ENCODE measurements at places on chromosomes 12 and 14. TPM values are rescaled to one million over a fixed set of nuclear protein-coding genes. Genes with fewer than 3 reads are reported as not detected.

The KERA gene
- not detected for polyA plus RNA-seq

The CABP1 gene
- not detected for polyA plus RNA-seq

The SIX1 gene
- 3.2 TPM for polyA plus RNA-seq

The PIANP gene
- 0.59 TPM for polyA plus RNA-seq

The PLEKHA5 gene
- 5.8 TPM for polyA plus RNA-seq

The ADCY4 gene
- polyA plus RNA-seq: 4.1 TPM

The LRTM2 gene
- not detected for polyA plus RNA-seq

The PDZRN4 gene
- polyA plus RNA-seq: not detected

The NPC2 gene
- polyA plus RNA-seq: 267 TPM

The MANSC1 gene
- 2.4 TPM for polyA plus RNA-seq

The KRT2 gene
- polyA plus RNA-seq: not detected

The TOMM20L gene
- not detected for polyA plus RNA-seq

The ZNF891 gene
- polyA plus RNA-seq: 0.47 TPM

DNA sequence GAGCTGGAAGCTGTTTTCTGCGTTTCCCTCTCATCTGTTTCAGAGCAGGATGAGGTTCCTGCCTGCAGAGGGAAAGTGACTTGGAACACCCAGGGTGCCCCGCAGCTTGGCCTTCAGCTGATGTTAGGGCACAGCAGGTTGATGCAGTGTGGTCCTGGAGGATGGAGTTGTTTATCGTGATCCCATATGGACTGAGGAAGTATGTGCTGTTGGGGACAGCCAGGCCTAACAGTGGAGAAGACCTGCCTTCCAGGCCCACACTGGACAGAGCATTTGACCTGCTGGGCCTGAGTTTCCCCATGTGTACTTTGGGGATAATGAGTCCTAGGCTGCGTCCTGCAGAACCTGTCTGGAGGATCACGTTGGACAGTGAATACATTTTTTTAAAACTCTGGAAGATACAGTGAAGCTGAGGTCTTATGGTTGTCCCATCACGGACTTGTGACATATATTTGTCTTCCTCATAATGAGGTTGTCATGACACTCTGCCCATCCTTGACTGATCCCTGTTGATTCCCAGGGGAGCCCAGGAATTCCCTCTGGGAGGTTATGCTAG is 12.8 kb downstream of the SERPINA1 start:
- DNase-seq: no peak

GRCh38 chr12:51954561-51955361 is 3.3 kb downstream of the ACVR1B start:
- DNase-seq: no peak

DNA sequence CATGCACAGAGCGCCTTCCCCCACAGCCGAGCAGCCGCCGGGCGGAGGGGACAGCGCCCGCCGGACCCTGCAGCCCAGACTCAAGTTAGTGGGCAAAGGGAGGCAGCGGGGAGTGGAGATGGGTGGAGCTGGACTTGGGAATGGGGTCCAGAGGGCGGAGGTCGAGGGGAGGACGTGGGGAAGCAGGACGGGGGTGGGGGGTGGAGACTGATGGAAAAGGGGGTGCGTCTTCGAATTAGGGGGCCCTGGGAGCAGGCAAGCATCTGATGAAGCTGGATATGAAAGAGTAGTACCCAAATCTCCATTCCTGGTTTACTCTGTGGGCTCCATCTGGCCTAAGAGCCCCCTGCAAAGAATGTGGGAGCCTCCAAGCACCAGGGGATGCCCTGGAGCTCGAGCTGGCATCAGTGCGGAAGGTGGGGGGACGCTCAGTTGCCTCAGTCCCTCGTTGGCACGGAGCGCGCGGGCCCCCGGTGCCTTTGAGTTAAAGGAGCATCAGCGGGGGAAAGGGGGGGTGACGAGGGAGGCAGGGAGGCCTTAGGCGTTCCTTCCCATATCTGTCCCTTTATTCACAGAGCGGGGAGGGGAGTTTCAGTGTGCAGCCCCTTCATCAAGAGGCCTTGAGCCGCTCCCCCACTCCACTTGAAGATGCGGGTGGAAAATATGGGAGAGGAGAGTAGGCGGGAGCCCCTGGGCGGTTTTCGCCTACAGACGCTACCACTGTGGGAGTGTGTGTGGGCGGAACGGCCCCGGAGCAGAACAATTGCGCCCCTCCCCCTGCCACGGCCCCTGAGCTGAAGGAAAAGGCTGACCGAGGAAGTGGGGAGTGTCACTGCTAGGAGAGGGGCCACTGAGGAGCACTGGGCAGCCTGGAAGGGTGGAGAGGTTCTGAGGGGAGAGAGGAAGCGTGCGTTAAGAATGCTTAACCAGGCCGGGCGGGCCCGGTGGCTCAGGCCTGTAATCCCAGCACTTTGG is 644 bp downstream of the NAB2 start:
- no peak for DNase-seq

- no peak for DNase-seq
These were observed 909.1 kb downstream of the TRHDE start for GRCh38 chr12:73181244-73181643.

DNA sequence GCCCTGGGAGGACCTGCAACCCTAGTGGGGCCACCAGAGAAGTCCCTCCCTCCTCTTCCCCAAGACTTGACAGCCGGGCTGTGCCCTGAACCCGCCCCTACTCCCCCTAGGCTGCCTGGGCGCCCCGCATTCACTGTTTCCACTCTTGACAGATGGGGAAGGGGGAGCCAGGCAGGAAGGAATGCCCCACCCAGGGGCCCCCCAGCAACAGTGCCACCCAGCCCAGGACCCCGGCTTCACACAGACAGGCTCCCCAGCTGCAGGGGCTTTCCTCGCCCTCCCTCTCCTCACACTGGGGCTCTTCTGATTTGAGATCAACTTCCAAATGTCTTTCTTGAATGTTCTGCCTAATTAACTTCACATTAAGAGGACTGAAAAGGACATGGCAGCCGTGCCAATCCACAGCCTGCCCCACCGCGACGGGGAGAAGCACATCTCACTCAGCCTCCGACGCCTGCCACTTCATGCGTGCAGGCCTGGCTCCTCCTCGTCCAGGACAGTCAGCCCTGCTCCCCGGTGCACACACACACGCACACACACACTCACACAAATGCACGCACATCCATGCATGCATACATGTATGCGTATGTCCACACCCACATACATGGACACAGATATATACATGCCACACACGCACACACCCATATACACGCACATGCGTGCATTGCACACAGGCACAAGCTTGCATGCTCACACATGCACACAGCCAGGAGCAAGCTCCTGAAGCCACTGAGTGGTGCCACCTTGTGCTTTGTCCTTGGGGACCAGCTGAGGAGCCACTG is 19.6 kb upstream of the C14orf180 start:
- DNase-seq: no peak

- DNase-seq: no peak
These were observed 45.8 kb downstream of the ATL1 start for GRCh38 chr14:50605766-50606165.

- no peak for DNase-seq
These were observed 436 bp downstream of the VPS33A start for GRCh38 chr12:122265886-122266229.

DNA sequence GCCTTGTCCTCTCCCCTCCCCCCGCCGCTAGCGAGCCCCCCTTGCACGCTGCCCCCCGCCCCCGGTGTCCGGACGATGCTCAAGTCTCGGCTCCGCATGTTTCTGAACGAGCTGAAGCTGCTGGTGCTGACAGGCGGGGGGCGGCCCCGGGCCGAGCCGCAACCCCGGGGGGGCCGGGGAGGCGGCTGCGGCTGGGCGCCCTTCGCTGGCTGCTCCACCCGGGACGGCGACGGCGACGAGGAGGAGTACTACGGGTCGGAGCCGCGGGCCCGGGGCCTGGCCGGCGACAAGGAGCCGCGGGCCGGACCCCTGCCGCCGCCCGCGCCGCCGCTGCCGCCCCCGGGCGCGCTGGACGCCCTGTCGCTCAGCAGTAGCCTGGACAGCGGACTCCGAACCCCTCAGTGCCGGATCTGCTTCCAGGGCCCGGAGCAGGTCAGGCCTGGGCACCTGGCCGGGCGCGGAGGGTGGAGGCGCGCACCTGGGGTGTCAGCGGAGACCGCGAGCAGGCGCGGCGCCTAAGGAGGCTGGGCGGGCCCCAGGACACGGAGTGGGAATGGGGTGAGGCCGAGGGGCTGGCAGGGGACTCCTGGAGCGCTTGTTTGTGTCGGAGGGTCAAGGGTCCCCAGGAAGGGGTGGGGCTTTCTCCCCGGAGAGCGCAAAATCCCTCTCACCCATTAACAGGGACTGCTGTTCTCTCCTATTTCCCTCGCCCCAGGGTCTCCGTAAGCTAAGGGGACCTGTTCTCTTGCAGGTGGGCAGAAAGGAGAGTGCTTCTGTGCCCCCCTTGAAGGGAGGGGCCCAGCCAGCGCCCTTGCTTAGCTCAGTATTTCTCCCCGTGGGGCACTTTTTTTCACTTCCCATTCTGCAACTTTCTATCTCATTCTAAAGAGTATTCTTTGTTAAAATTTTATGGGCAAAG is 810 bp downstream of the MARCHF9 start:
- no peak for DNase-seq

DNA sequence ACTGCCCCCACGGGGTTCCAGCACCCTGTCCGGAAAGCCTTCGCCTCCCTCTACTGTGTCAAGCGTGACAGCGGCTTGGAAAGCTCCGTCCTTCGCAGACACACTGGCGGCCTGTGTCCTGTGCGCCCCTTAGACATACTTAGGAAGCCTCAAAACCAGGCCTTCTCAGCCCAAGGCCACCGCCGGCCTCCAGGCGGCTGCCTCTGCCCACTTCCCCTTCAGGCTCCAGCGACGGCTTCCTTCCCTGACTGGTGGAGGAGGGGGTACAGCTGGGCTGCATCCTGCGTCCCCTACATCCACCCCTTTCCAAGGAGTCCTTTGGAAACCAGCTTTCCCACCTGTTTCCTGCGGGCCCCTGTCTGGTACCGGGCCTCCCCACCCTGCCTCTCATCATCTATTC is 2.5 kb upstream of the CACNA2D4 start:
- no peak for DNase-seq

DNA sequence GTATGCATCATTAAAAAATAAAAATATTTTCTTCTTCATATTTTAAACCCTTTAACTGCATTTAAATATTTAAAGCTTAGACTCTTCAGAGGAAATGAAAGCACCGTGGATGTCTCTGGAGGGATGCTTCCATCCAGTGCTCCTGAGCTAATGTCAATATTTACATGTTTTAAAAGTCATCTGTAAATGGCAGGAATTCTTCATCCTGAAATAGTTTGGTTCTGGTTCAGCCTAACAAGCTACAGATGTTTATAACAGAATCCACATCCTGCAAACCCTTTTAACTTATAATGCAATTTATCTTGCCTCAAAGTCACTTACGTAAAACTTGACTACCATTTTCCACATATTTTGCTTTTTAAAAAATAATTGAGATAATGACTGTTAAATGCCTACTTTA is 1207.3 kb downstream of the SLC16A7 start:
- no peak for DNase-seq

DNA sequence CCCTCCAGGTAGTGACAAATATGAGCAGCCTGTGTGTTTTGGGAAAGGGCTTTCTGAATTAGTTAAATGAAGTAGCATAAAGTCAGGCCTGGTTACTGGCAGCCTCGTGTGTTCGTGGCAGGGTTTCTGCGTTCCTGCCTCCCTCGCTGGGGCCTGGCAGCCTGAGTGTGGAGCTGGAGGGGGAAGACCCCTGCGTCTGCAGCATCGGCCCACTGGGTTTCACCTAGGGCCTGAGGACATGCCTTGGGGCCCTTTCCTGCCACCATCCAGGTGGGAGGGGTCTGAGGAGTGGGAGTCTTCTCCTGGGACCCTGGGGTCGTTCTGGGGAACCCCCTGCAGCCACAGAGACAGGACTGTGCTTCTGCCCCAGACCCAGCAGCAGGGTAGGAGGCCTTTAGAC is 20.4 kb upstream of the AMN start:
- DNase-seq: no peak

- peak; percentile 63 for DNase-seq
These were observed 11.6 kb downstream of the FGD6 start for GRCh38 chr12:95205685-95206084.

- peak; percentile 90 for DNase-seq
These were observed 102.5 kb upstream of the DIO2 start for GRCh38 chr14:80313806-80314205.

DNA sequence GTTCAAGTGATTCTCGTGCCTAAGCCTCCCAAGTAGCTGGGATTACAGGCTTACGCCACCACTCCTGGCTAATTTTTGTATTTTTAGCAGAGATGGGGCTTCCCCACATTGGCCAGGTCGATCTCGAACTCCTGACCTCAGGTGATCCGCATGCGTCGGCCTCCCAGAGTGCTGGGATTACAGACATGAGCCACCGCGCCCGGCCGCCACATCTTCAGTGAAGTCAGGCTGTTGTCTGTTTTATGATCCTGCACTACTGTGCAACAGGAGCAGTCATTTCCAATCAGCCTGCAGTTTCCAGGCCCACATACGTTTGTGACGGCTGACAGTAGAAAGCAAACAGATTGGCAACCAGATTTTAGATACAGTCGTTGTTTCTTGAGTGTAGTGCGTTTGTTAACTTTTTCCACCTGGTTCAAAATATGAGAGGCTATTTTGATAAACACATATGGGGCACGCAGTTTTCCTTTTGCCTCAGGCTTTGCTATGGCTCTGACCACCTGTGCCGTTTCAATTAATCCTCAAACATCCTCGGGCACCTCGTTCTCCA is 74.8 kb downstream of the LGMN start:
- no peak for DNase-seq

- no peak for DNase-seq
These were observed 38.5 kb downstream of the CATSPERB start for GRCh38 chr14:91693346-91693745.

GRCh38 chr14:90562652-90563051 is 165.8 kb downstream of the CALM1 start:
- no peak for DNase-seq

- no peak for DNase-seq
These were observed 98.1 kb upstream of the FGD4 start for GRCh38 chr12:32301216-32301615.

DNA sequence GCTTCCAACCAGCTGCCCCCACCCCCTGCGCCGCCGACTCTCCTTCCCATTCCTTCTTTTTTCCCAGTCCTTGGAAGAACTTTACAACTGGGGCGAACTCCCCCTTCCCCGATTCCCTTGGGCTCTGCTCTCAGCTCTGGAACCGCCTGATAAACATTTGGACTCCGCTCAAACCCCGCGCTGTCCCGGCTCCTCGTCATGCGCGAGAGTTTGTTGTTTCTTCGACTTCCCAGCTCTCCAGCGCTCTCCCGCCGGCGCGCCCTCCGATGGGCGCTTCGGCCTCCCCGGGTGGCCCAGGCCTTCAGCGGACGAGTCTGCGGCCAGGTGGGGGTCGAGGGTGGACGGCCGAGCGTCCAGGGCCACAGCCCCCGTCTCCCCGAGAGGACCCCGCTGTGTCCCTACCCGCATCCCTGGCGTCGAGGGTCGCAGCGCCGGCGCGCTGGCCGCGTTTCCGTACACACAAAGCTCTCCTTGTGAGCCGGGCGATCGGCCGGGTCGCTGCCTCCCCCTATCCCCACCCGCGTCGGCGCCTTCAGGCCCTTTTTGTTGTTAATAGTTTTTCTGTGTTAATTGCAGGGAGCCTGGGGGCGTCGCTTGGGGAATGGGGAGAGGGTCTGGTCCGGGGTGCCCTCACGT is 847 bp downstream of the MMP14 start:
- DNase-seq: no peak

GRCh38 chr12:108187831-108188230 is 58.7 kb downstream of the WSCD2 start:
- no peak for DNase-seq

GRCh38 chr12:121248622-121249021 is 38.7 kb downstream of the P2RX4 start:
- DNase-seq: no peak

- no peak for DNase-seq
These were observed 9.0 kb upstream of the NUMB start for GRCh38 chr14:73467377-73467776.

- no peak for DNase-seq
These were observed 10.3 kb upstream of the LRP1-AS start for GRCh38 chr12:57157588-57158173.

- no peak for DNase-seq
These were observed at the start of gene PLEKHH1 for GRCh38 chr14:67532998-67533753. Gene PLEKHH1 (plus strand): TSS chr14:67533290. CDS start chr14:67541868, 8,578 bp downstream.

Data from BJ (cell line).